Common myeloid progenitor, CD34-positive (primary cell): ENCODE measurements at places on chromosomes 4 and X.

DNA sequence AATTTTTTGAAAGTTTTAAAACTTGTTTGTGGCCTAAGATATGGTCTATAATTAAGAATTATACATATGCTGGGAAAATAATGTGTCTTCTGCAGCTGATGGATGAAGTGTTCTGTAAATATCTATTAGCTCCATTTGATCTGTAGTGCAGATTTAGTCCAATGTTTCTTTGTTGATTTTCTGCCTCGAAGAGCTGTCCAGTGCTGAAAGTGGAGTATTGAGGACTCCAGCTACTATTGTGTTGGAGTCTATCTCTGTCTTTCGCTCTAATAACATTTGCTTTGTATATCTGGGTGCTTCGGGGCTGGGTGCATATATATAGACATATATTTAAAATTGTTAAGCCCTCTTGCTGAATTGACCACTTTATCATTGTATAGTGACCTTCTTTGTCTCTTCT is 2127.3 kb downstream of the PCDH7 start:
- no peak for DNase-seq

DNA sequence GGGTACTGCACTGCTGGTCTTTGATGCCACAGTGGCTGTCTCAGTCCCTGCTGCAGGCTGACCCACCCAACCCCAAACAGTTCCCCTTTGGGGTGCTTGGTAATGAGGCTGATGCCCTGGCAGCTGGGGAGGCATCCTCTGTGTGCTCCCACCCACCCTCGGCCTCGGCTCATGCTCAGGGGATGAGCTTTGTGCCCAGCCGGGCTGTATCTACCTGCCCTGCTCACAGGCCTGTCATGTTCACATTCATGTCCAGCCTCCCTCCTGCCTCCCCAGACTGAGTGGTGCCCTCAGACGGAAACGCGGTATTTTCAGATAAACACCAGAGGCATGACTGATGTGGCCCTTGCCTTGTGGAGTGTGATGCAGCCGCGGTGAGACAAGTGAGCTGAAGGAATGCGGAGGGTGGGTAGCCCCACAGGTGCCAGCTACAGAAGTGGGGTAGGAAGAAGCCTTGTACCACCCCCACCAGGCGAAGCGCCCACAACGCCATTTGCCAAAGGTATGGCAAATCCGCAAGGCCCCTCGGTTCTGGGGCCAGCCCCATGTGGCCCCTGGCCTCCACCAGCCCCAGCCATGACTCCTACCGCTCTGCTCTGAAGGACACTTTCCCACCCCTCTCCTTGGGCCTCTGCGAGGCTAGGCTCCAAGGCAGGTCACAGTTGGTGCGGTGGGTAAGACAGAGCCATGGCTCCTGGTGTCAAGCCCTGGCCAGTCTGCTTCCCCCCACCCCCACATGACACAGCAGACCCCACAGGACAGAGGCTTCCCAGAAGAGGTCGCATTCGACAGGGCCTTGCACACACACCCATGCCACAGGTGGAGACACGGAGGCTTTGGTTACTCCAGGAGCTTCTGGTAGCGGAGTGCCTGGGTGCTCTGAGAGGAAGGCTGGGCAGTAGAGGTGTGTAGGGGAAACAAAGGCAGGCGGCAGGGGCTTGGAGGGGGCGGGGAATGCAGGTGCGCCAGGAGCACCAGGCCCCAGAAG is 1.8 kb upstream of the RENBP start:
- peak; percentile 43 for DNase-seq

DNA sequence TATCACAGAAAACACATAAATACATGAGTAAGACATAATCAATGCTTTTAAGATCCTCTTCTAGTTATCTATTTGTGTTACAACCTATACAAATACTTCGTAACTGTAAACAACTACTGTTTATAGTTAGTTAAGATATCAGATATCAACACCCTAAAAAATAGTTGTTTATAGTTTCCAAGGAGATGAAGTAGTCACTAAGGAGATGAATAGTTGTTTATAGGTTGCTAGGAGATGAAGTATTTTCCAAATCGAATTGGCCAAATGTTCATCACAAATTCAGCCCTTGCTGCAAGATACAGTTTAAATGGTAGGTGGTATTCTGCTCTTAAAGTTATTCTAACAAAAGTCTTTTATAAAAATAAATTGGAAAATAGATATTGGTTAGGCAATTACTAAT is 618.2 kb upstream of the PCDH10 start:
- DNase-seq = no peak

- DNase-seq = peak; percentile 73
Observed at GRCh38 chrX:16695079-16695676, 17.3 kb downstream of the CTPS2 start.

DNA sequence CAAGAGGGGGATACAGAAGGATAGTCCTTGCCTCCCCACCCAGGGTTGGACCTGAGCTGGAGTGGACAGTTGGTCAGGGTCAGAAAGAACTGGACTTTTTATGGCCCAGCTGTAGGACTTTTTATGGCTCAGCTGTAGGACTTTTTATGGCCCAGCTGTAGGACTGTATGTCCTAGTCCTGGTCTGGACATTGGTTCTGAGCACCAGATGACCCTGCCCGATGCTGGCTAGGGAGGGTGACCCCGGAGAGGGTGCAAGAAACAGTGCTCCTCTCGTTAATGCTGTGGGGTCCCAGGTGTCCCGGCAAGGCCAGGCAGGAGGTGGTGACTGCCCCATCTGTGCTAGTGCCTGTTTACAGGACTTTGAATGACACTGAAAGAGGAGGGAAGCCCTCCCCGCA is 2.0 kb upstream of the LETM1 start:
- no peak for DNase-seq

- DNase-seq = no peak
Observed at GRCh38 chr4:176794151-176794550, 1.4 kb upstream of the VEGFC start.

DNA sequence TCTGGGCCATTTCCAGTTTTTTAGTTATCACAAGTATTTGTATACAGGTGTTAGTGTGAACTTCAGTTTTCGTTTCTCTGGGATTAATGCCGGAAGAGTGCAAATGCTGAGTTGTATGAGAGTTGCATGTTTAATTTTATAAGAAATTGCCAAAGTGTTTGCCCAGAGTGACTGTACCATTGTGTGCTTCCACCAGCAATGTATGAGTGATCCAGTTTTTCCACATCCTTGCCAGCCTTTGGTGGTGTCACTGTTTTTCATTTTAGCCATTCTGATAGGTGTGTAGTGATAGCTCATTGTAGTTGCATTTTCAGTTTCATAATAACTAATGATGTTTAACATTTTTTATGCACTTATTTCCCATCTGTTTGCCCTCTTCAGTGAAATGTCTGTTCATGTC is 18.4 kb downstream of the PLS3 start:
- DNase-seq = no peak

DNA sequence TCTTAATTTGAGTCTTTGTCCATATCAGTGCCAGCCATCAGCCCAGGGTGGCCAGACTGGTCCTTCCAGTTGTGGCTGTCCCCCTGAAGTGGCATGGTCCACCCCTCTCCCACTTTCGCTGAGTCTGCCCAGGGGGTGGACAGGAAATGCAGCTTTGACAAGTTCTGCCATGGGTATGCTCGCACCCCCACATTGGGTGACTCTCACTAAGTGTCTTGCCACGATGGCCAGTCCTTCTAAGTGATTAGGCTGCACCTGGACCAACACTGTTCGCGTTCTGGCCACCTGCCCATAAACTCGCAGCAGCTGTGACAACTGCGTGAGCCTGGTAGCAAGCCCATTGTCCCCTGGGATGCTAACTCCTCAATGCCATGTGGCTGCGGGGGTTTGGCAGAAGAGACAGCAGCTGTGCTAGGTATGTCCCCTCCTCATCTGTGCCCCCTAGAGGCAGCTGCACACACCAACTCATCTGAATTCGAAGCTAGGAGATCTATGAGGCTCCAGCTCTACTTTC is 10.0 kb upstream of the LNX1 start:
- DNase-seq = peak; percentile 45

DNA sequence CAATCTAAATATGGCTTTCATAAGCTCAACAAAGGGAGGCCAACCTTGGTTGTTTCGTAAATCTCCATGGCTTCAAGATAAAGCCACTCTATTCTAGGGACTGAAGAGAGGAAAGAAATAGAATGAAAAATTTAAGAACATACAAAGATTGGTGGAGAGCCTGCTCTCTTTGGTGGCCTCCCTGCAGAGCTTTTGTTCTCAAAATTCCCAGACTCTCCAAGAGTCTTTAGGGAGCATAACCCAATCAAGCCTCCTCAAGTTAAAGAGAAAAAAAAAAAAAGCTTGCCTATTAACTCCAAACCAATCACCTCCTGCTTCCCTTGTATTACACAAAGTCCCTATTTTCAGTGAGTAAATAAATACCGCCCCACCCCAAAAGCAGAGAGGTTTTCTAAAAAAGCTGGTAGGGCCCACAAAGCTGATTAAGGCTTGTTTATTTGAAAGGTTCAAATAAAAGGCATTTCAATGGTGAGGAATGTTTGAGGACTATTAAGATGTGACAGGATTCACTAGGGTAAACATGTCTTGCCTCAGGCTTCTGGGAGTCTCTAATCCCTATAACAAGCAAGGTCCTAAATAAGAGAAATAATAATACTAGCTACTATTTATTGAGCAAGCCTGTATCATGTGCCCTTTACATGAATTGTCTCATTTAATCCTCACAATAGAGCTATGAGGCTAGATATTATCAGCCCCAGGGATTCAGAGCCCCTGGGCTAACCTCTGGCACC is 71.6 kb downstream of the GPC3 start:
- DNase-seq = no peak

GRCh38 chrX:56762707-56763555 is 33.9 kb downstream of the NBDY start:
- no peak for DNase-seq

DNA sequence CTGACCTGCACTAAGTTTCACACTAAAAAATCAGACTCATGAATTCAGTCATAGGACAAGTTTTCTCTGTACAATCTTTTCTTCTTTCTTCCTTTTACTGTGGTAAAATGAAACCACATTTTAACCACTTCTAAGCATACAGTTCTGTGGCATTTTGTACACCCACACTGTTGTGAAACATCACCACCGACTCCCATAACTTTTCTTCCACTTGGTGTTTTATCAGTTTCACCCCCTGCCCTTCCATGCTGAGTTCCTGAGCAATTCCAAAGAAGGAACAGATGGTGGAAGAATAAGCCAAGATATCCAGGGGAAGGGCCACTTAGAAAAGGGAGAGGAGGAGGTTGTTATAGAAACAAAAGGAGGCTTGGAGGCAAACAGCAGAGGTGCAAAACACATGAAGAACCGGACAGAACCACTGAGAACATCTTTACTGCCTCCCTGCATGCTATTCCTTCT is 22.6 kb downstream of the SLC25A4 start:
- DNase-seq = peak; percentile 66

DNA sequence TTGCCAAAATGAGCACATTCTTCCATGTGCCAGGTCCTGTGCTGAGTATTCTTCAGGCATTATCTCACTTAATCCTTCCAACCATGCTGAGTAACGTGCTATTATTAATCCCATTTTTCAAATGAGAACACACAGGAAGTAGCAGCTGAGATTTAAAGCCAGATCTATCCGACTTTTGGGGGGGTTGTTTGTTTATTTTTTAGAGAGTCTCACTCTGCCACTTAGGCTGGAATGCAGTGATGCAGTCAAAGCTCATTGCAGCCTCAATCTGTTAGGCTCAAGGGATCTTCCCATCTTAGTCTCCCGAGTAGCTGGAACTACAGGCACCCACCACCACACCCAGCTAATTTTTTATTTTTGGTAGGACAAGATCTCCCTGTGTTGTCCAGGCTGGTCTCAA is 55.5 kb upstream of the TRIM2 start:
- DNase-seq = no peak

DNA sequence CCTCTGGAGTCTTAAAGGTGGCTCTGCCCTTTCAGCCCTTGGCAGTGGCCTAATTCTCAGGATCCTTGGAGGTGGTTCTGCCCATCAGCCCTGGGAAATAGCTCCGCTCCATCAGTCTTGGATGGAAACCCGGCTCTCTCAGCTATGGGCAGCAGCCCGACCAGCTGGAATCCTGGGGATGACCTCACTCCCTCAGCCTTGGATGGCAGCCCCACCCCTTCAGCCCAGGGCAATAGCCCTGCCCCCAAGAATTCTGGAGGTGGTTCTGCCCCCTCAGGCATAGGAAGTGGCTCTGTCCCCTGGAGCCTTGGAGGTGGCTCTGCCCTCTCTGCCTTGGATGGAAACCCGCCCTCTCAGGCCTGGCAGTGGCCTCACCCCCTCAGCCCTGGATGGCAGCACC is 127.7 kb downstream of the RBMX2 start:
- no peak for DNase-seq

DNA sequence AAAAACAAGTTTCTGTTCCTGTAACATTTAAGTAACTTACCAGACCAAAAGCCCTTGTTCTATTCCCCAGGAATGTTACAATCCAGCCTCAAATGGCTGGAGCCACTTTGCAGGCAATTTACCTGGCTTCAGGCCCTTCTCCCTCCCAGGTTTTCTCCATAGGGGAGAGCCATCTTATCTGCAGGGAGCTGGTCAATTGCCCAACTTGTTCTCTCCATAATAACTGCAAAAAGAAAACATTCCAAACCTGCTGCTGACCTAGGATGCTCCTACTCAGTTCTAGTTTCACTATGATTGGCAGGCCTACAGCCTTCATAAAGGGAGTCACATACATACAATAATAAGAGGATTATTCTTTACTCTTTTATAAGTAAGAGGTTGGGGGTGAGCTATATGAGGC is 670.7 kb downstream of the PCDH7 start:
- no peak for DNase-seq
